Hematopoietic multipotent progenitor cell treated with erythropoietin and hydrocortisone succinate and interleukin-3 and kit ligand, for 15 days (in vitro differentiated cells): ENCODE measurements at places on chromosomes 6 and 20.

DNA sequence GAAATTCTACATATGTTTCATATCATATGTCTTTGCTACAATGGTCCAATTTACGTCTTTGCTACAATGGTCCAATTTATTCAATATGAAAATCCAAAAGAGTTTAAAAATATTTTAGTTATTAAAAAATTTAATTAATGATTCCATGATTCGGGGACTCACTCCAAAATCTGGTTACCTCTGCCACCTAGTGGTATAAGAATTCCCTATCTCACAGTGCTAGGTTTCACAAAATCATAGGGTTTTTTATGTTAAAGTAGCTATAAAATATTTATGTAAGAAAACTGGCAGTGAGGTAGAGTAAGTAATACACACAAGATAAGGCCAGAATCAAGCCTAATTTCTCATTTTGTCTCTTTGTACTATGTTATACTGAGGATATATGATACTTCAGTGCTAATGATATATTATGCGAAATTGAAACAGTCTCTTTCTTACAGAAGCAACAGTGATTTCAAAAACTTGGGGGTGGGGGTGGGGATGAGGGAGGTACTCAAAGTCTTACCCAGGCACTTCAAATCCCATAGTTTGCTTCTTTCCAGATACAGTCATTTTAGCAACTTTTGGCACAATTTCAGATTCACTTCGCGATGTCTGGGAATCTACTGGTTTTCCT is 52.3 kb downstream of the HBS1L start:
- peak; percentile 66 for DNase-seq

- DNase-seq = peak; percentile 42
Measured at GRCh38 chr6:35259948-35260590, 534 bp downstream of the ZNF76 start.

DNA sequence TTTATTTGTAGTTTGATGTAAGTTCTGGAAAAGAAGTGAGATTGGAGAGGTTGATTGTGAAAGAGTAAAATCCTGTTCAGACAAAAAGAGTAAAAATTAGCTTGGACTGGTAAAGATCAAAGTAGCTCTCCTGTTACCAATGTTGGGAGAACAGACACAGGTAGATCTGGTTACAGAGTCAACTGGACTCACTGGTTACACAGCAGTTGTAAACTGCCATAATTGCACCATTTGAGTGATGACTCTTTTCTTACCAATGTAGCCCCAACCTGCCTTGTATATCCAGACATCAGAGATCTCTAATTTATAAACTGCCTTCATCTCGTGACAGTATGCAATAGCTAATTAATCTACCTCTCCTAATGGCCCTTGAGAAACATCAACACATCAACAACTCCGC is 165.6 kb upstream of the PRSS16 start:
- no peak for DNase-seq

- no peak for DNase-seq
Measured at GRCh38 chr6:33915134-33915533, 111.3 kb upstream of the MLN start.

- DNase-seq = no peak
Measured at GRCh38 chr20:22352019-22352418, 232.4 kb downstream of the FOXA2 start.

GRCh38 chr6:42401613-42401951 is 50.1 kb downstream of the TRERF1 start:
- DNase-seq = no peak

GRCh38 chr20:54110041-54110440 is 39.6 kb upstream of the BCAS1 start:
- DNase-seq = no peak

GRCh38 chr20:9609887-9610502 is 95.6 kb downstream of the LAMP5 start:
- DNase-seq = peak; percentile 29

DNA sequence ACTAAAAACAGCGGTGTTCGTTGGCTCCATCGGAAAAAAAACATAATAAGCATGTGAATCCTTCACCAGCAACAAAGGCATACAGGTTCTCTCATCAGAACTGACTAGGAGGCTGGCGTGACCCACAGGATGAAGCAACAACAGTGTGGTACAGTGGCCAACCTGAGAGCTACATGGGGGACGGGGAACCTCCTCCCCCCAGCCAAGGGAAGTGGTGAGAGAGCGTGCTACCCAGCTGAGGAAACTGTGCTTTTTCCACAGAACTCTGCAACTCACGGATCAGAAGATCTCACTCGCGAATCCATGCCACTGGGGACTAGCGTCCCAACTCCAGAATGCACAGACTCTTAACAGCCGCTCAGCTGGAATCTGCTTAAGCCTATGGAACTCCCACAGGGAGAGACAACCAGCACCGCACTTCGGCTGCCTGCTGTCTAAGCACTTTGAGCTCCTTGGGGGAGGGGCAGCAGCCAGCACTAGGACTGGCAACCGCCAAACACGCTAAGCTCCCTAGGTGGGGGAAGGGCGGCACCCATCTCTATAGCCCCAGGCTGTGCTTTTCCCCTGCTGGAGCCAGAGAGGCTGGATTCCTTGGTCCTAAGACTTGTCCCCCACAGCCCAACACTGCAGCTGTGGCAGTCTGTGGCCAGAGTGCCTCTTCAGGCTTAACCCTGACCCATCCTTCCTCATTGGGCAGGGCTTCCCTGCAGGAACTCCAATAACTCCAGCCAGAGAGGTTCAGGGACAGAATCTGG is 538.3 kb upstream of the BTBD3 start:
- no peak for DNase-seq

GRCh38 chr6:155158030-155158843 is 105.6 kb upstream of the CLDN20 start:
- DNase-seq = no peak

GRCh38 chr6:67210450-67210849 is 1424.6 kb upstream of the ADGRB3 start:
- no peak for DNase-seq

DNA sequence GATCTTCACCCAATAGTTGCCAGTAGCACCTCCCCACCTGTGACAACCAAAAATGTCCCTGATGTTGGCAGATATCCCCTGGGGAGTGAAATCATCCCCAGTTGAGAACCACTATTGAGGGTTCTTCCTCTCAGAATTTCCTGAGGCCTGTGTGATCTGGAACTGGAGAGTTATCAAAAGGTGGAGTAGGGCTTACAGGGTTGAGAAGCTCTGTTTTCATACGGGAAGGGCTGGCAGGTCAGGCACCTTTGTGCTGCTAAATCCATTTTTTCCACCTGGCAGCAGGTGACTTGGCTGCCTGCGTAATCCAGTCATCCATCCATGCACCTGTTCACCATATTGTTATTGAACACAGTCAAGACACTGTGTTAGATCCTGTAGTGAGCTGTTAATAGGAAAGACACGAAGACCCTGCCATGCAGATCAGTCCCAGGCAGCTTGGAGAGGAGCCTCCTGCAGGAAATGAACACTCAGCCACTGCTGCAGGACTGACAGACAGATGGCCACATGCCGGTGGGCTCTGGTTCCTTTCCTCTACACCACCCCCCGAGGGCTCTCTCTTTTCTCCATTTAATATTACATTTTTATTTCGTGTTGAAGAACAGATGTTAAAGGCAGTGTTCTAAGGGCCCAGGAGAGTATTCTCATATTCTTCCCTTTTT is 5.4 kb downstream of the DUSP22 start:
- no peak for DNase-seq

DNA sequence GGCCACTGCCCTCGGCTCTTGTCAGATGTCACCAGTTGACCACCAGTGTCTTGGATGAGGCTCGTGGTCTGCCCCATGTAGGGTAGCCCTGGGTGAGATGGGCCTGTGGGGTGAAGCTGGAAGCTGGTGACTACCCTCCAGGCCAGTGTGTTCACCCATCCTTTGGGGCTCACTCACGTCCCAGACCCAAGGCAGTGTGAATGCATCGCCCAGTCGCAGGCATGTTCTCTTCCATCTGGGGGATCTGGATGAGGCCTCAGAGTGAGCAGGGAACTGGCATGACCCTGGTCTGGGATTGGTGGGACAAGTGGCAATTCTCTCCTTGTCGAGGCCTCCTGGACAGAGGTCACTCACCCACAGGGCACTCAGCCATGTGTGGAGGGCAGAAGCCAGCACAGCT is 120.1 kb upstream of the PHACTR3 start:
- no peak for DNase-seq

- DNase-seq = no peak
Measured at GRCh38 chr6:25336996-25337395, 57.8 kb downstream of the CARMIL1 start.

DNA sequence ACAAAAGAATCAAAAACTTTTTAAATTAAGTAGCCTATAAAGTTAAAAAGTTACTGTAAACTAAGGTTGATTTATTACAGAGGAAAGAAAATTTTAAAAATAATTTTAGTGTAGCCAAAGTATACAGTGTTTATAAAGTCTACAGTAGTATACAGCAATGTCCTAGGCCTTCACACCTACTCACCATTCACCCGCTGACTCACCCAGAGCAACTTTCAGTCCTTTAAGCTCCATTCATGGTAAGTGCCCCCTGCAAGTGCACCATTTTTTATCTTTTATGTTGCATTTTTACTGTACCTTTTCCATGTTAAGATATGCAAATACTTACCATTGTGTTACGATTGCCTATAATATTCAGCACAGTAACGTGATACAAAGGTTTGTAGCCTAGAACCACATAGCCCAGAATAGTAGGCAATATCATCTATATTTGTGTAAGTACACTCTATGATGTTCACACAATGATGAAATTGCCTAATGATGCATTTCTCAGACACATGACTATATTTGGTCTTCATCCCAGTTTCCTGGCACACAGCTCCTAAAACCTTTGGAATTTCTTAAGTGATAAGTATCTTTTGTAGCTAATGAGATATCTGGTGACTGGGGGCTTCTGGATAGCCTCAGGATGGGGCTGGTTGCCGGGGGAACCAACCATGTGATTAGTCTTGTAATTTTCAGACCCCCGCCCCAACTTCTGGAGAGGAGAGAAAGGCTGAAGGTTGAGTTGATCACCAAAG is 111.0 kb downstream of the MRPL14 start:
- DNase-seq = no peak

- no peak for DNase-seq
Measured at GRCh38 chr6:22448291-22448711, 121.1 kb upstream of the HDGFL1 start.

GRCh38 chr20:44695674-44696300 is 19.4 kb upstream of the CCN5 start:
- DNase-seq = no peak
